ENCODE measurements at places on chromosomes 2 and 18.

- DNase-seq: no peak
Observed at GRCh38 chr18:8901019-8901418, 195.7 kb downstream of the MTCL1 start.

DNA sequence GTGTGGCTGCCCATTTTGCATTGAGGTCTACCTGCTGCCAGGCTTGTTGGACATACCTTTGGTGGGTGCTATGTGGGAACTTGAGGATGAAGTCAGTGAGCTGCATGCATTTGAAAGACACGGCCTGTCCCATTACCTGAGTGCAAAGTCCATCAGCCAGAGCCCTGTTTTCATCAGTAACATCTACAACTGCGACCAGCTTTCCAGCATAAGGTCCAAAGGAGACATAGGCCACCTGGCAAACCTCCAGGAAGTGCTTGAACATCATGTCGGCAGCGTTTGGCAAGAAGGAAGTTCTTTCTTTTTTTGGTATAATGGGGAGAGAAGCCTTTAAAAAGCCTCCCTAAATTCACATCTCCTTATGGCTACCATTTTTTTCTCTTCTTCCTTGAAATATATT lies 143.1 kb downstream of the FAM161A start:
- no peak for DNase-seq

DNA sequence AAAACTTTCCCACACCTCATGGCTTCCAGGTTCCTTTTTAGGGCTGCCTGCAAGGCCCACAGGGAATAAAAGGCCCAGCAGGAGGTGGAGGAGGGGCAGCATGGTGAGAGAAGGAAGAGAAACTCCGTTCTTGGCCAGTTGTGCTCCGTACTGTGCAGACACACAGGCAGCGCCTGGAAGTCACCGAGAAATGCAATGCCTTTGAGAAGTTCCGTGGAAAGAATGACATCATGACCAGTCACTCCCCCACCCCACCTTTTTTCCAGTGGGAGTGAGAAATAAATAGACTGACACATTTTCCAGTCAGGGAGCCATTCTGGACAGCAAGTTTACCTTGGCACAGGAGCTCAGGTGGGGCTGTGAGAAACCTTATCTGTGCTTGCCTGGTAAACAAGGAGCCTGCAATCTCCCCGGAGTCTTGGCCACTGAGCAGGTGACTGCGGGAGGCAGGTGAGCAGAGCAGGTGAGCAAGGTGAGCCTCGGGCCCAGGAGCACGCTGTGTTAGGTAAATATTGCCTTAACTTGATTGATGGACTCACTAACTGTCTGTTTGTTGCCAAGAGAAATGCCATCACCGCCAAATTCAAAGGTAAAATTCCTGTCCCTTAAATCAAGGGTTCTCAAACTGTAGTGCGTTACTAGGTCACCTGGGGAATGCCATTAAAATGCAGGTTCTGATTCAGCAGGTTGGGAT lies 13.5 kb upstream of the LBH start:
- no peak for DNase-seq

DNA sequence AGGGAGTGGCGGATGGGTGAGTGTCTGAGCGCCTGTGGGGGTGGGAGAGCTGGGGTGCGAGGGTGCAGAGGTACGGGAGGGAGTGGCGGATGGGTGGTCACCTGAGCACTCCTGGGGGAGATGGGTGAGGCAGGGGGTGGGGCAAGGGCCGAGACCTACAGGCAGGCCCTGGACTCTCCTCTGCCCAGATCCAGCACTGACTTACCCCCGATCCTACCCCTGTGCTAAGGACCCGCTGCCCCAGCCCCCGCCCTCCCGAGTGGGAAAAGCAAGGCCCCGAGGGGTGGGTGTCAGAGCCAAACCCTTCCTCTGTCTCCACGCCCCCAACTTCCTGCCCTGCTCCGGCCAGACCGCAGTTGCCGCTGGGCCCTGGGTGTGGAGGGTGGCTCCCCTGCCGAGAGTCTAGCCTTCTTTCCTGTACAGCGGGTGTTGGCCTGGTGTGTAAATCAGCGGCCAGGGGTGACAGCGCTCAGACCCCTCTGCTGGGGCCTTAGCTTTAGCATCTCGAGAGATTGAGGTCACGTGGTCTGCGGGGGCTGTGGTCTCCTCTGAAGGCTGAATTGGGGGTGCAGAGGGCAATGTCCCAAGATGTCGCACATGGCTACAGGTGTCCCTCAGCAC lies 12.5 kb downstream of the BOK start:
- DNase-seq: no peak

GRCh38 chr2:127645395-127646291 lies at the start of gene GPR17:
TSS of gene GPR17 (plus strand) at chr2:127646153. CDS start at chr2:127650736, 4,583 bp downstream.
- DNase-seq: no peak

- no peak for DNase-seq
Observed at GRCh38 chr18:38025433-38026038, 459.9 kb upstream of the CELF4 start.

Measured in activated effector memory CD4-positive, alpha-beta T cell treated with Interleukin-2 at 50 U/mL for 16 hours (primary cell).